ENCODE measurements at places on chromosomes 6 and 20.

DNA sequence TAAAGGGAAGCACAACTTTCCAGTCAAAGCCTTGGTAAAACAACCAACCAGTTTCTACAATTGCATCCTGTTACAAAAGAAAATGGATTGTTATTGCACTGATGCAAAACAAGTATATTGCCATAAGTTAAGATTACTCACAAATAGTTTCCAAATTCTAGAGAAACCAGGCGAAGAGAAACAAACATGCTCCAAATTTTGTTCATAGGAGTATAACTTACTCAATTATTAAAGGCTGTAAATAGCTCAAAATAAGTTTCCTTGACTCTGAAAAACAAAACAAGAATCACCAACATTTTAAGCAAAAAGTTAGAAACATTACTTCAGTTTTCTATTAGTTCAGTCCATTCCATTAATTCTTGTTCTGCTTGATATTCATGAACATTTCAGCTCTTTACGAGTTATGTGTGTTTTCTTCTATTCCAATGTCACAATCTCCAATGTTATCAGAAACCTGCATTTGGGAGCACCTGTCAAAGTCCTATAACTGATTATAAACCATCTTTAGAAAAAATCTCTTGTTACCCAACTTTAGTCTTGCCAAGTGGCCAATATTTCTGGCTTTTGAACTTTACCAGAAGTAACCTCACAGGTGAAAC lies 137.9 kb upstream of the THBS2 start:
- no peak for DNase-seq

GRCh38 chr6:75551367-75551952 lies 50.2 kb upstream of the SENP6 start:
- no peak for DNase-seq

DNA sequence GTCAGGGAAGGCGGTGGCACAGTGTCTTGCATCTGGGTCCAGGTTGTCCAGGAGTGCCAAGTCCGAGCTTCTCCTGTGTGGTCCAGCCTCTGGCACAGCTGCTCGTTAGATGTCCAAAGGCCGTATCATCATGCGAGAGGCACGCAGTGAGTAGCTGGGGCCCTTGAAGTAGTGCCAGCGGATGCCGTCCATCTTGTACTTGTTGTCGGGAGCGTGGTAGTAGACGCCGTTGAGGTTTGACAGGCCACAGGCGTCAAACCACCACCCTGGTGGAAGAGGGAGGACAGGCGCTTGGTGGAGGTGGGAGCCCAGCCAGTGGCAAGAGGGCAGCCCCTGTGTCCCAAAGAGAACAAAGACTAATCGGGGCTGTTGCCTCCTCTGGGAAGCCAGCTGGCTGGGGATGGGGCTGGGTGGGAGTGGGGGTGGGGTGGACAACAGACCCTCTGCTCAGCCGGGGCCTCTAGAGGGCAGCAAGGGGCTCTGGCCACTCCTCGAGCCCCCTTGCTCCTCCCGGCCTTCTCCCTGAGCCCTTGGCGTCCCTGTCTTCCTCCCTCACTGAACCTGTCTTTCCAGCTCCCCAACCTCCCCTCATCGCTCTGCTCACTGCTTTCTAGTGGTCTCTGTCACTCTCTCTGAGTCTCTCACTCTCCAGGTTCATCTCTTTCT lies 39.5 kb downstream of the FAM110A start:
- peak; percentile 41 for DNase-seq

DNA sequence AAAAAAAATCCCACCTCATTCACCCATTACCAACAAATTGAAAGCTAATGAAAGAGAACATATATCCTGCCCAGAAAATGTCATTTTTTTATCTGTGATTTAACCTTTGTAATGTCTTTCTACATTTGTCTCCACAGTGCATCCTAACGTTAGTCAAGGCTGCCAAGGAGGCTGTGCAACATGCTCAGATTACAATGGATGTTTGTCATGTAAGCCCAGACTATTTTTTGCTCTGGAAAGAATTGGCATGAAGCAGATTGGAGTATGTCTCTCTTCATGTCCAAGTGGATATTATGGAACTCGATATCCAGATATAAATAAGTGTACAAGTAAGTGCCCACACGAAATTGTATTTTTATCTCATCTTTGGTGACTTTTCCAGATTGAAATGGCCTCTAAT lies 30.0 kb downstream of the RSPO3 start:
- no peak for DNase-seq

DNA sequence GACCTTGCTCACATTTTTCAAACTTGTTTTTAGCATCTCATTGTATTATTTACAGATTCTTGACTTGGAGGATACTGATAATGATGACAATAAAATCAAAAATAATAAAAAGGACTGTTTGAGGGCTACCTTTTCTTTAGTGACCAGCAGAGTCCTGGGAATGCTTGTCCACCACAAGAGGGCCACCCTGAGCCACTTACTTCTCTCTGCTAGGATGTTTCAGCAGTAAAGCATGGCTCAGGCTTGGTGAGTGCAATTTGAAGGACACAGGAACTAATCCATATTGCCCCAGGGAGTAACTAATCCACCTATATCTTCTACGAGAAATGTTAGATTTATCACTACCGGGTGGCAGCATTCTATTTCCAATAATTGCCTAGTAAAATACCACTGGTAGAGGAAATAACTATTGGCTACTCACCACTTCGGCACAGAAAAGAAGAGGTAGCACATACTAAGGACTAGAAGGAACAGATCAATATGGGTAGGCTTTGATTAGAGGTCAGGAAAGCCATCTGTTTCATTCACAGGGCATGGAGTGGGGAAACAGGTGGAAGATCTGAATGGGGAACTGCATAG lies 5.8 kb upstream of the KIAA0408 start:
- peak; percentile 71 for DNase-seq

GRCh38 chr6:117496383-117496990 lies 14.0 kb downstream of the DCBLD1 start:
- DNase-seq: no peak

GRCh38 chr6:57127763-57128162 lies 37.8 kb downstream of the ZNF451 start:
- DNase-seq: no peak

DNA sequence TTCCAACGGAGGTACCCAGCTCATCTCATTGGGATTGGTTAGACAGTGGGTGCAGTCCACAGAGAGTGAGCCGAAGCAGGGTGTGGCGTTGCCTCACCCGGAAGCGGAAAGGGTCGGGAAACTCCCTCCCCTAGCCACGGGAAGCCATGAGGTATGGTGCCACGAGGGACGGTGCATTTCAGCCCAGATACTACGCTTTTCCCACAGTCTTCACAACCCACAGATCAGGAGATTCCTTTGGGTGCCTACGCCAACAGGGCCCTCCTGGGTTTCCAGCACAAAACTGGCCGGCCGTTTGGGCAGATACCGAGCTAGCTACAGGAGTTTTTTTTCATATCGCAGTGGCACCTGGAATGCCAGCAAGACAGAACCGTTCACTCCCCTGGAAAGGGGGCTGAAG lies 46.9 kb downstream of the STXBP5 start:
- no peak for DNase-seq

DNA sequence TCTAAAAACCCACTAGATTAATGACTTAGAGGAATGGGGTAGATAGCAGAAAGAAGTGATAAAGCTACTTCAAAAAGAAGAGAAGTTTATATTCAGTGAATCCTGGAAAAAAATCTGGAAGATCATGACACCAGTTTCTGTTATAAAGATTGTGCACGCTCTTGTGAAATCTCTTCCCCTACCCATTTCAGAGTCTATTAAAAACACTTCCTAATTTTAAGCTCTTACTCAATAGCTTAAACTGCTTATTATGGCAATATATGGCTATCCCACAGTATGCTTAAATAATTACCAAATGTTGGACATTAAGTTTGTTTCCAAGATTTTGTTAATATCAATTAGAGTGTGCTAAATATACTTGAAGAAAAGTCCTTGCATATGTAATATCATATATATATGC lies 585.3 kb upstream of the MAN1A1 start:
- DNase-seq: no peak

Measured in nephron progenitor cell (in vitro differentiated cells).